Stromal cell of bone marrow (primary cell): ENCODE measurements at places on chromosomes 13 and 19.

GRCh38 chr13:90683711-90684131 is 663.8 kb upstream of the MIR17HG start:
- no peak for DNase-seq

DNA sequence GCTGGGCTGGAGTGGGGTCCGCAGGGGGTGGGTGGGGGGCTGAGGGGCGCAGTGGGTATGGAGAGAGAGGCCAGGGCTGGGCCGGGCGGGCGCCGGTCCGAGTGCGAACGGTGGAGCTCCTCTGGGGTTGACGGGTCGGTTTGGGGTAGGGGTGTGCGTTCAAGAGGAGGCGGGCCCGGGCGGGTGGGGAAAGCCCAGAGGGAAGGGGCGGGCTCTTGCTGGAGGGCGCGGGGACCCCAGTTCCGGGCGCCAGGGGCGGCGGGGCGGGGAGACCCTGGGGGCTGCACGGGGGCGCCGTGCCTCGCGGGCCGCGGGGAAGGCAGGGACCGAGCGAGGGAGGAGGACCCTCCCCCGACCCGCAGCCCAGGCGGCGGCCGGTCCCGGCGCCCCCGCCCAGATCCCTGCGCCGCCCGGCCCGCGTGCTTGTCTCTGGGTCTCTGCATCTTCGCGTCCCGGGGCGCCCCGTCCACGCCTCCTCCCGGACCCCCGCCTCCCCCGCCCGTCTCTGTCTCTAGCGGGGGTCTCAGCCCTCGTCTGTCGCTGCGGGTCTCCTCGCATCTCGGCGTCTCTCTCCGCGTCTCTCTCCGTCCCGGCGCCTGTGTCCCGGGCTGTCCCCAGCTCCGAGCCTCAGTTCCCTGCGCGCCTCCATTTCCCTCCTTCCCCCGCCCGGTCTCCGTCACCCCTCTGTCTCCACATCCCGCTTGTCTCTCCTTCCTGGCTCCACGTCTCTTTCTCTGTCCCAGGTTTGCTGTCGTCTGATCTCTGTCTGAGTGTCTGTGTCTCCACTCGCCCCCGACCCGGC is 8.3 kb upstream of the SHISA7 start:
- no peak for DNase-seq

GRCh38 chr19:31913103-31913661 is 432.2 kb upstream of the ZNF507 start:
- DNase-seq = no peak

GRCh38 chr19:38264486-38265212 is at the start of gene SPINT2:
TSS of gene SPINT2 (plus strand) at chr19:38264573. CDS start at chr19:38264893, 320 bp downstream.
- no peak for DNase-seq

DNA sequence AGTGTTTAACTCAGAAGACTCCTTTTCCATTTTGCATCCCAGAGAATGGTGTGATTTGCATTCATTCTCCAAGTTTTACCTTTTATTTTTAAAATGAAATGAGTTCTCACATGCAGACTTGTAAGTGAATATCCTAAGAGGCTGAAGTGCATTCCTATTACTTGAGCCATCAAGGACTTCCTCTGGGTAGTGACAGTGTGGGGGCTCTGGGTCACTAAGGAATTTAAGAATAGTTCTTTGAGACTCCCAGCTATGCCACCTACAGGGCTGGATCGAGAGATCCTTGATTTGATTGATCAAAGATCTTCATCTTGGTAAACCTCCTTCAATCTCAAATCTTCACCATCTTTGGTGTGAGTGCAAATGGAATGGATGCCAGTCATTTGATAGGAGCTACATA is 36.3 kb upstream of the SLC10A2 start:
- no peak for DNase-seq

DNA sequence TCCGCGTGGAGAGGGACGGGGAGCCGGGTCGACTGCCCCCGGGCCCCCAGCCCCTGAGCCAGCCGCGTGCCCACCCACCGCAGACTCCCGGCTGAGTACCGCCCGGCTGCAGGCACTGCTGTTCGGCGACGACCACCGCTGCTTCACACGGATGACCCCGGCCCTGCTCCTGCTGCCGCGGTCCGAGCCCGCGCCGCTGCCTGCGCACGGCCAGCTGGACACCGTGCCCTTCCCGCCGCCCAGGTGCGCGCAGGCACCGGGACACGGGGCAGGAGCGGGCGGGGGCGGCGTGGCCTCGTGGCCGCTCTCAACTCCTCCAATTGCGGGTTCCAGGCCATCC is 1.6 kb downstream of the AMH start:
- DNase-seq = no peak

- DNase-seq = no peak
Observed at GRCh38 chr13:112781287-112781686, 91.4 kb downstream of the ATP11A start.

DNA sequence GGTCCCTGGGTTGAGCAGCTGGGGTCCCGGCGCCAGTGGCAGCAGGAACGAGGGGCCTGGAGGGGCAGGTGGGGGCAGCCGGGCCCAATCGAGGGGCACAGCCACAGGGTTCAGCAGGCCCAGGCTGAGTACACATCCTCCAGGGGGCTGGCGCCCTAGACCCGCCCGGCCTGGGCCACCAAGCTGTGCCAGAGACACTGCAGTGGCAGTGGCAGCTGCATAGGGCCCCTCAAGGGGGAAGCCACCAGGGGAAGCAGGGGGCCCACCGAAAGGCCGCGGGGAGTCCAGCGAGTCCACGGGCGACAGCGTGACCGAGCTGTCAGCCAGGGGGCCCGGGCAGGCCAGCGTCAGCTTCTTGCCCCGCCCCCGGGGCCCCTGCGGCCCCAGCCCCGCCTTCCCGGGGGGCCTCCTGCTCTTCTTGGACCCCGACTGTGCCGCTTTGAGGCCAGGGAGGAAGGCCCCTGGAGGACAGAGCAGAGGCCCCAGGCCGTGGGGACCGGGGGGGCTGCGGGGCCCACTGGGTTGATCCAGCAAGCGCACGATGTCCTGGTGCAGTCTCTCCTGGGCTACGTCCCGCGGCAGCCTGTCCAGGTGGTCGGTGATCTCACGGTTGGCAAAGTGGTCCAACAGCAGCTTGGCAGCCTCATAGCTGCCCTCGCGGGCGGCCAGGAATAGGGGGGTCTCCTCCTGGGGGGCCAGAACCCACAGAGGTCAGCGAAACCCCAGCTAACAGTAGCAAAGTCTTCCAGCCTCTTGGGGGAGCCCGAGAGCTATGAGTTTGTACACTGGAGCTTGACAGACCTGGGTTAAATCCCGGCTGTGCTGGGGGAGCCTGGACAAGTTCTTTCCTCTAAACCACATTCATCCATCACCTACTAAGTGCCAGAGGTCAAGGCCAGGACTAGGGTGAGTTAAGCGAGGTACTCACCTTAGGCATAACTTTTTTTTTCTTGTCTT is 39.5 kb downstream of the NOTCH3 start:
- DNase-seq = no peak
